ENCODE measurements at places on chromosomes 11 and 22.

DNA sequence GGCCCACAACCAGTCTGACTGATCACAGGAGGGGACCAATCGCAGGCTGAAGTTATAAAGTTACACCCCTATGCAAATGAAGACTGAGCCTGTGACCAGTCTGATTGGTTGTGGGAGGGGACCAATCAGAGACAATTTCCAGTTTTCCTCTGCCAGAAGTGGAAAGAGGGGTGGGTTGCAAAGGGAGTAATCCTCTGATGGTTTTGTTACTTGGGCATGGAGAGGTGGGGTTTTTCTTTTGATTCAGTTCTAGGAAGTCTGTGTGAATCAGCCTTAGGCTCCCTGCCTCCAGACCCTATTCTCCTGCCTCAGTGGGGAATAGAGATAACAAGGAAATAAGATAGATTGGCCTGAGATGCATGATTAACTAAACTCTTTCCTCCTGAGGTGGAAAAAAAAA, 9.9 kb downstream of the OR6M1 start:
- DNase-seq = no peak

- no peak for DNase-seq
Measured at GRCh38 chr11:126339073-126339862, 16.2 kb upstream of the ST3GAL4 start.

DNA sequence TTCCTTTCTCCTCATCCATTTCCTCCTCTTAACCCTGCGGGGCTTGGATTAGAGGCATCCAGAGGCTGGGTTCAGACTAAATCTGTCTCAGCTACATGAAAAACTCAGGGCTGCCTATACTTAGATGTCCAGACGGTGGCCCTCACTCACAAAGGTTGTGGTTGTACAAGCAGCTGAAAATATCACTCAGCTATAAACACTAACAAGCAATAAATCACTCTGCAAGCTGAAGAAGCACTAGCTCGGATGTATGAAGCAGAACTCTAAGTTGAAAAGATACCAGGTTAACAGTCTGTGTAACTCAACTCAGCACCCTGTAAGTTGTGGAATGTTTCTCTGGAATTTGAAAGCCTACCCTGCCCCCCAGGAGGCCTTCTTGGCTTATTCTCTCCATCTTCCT, 82.9 kb downstream of the EXT2 start:
- no peak for DNase-seq

DNA sequence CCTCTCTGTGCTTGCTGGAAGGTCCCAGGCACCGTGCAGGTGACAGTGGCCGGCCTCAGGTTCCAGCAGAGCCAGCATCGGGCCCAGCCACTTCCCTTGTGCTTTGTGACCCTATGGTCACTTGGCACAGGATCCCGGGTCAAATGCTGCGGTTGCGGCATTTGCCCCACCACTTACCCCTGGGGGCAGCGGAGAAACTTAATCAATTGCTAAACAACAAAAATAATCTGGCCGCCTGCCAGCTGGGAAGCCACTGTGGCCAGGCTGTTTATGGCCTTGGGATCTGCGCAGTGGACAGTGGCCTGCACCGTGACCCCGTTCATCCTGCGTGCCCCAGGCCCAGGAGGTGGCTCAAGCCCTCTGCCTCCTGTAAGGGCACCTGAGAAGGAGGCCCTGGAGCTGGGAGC, 65.0 kb downstream of the LRP5 start:
- no peak for DNase-seq

DNA sequence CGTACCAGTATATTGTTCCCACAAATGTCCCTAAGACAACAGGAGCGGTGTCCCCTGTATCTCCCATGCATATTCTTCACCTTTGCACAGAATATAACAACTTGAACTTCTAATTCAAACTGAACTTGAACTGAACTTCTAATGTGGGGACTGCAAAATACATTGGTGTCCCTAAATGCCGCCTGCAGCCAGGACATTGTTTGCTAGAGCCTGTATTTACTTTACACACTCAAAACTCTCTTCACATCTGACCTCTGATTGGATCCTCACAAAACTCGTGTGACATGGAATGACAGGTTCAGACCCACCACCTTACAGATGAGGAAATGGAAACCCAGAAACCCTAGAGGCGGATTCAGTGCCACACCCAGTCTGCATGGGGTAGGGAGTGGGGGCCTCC, 6.4 kb downstream of the CPT1A start:
- DNase-seq = no peak

DNA sequence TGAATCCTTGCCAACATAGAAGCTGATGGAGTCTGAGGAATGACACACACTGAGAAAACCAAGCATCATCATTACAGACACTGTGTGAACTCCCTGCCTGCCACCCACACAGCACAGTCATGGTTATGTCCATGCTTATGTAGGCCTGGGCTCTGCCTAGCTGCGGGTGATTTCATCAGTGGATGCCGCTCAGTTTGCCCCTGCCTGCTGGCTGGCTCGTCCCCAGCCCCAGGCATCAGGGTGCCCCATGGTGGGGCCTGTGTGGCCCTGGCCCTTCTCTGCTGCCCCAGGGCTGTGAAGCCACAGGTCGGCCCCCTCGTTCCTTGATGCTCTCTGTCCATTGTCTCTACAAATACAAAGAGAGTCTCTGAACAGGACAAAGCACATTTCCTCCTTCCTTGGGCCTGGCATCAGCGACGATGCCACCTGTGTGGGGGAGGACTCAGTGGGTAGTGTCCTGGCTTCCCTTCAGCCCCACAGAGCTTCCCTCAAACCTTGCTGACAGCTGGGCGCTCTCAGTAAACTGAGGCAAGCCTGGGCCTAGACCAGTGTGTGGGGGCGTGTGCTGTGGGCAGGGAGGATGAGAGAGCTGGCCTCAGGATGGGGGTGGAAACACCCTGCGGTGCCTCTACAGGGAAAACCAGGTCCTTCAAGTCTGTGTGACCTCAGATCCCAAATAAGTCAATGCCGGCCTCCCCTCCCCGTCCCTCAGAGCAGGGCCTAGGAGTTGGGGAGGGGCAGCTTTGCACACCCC, 20.0 kb upstream of the TUB start:
- no peak for DNase-seq

DNA sequence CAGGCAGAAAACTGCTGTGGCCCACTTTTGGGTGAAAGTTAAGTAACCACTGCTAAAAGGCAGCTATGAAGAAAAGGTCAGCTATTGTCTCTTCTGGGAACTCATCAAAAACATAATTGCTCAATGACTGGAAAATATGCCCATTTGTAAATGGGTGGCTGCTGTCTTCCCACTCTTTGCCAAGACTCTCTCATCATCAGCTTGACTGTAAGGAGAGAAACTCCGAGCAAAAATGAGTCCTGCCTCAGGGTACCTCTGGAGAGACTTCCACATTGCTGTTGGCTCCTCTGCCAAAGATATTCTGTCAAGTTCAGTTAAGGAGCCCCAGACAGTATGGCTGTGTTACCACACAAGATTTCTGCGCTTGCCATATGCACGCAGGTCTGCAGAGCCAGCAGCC, 138.7 kb downstream of the BBOX1 start:
- DNase-seq = no peak

- DNase-seq = no peak
Measured at GRCh38 chr11:37404231-37404630, 806.2 kb upstream of the RAG2 start.

- DNase-seq = no peak
Measured at GRCh38 chr11:103354656-103355055, 245.4 kb downstream of the DYNC2H1 start.

- no peak for DNase-seq
Measured at GRCh38 chr22:32204856-32205722, at the start of gene RFPL2. Gene RFPL2 (minus strand): TSS chr22:32205073. CDS start chr22:32202451, 2,622 bp downstream.

DNA sequence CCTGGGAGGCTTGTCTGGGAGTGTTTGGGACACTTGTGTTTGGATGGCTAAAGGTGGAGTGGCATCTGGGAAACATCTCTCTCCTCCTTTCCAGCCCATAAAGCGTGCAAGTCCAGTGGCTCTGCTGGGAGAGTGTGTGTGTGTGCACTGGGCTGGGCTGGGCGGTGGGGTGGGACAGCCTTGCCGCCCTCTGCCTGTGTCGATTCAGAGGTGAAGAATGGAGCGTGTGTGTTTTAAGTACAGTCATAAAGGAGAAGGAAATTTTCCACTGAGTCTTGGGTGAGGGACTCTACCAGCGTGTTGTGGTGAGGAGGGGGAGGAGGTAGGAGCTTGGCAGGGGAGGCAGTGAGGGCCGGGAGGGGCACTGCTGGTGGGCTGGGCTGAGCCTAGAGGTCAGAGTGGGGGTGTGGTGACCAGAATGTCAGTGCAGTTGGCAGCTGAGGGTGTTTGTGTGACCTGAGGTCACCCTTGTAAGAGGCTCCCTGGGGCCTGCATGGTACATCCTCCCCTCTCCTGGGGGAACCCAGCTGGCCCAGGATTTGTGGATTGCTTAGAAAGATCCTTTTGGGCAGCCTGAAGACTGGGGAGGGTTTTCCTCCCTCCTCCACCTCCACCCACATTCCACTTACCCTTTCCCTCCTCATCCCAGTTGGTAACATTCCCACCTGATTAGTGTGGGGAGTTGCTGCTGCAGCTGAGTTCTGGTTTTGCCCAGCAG, 1.7 kb downstream of the TIMP3 start:
- no peak for DNase-seq

GRCh38 chr22:42091455-42091782, 847 bp upstream of the NDUFA6 start:
- no peak for DNase-seq

DNA sequence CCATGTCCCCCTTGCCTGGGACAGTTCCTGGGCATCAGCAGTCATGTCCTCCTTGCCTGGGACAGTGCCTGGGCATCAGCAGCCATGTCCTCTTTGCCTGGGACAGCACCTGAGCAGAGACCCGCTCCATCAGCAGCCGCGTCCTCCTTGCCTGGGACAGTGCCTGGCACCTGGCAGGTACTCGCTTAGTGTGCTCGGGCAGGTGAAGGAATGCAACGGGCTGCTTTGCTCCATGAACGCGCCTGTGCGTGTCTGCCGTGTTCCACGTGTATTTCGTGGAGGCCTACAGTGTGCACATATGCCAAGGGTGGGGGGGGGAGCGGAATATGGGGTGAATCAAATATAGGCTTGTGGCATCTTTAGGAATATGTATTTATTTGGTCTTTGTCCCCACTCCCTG, 1490.7 kb downstream of the TBC1D22A start:
- DNase-seq = no peak

GRCh38 chr11:128331317-128331716, 256.0 kb downstream of the ETS1 start:
- DNase-seq = no peak

DNA sequence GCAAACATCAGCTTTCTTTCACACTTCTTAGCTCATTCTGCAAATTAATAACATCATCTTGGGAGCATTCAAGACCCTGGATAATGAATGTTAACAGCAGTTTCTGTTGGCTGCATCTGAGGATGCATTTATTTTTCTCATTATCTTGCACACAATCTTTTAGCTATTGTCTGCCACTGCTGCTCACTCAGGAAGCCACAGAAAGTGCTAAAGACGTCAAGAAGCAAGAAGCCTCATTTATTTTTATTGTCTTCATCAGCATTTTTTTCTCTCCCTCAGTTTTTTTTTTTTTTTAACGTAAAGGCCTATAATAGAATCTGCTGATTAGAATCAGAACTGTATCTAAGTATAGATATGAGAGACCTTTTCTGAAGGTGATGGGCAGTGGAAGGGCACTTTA, 1339.4 kb downstream of the FAM181B start:
- DNase-seq = no peak

DNA sequence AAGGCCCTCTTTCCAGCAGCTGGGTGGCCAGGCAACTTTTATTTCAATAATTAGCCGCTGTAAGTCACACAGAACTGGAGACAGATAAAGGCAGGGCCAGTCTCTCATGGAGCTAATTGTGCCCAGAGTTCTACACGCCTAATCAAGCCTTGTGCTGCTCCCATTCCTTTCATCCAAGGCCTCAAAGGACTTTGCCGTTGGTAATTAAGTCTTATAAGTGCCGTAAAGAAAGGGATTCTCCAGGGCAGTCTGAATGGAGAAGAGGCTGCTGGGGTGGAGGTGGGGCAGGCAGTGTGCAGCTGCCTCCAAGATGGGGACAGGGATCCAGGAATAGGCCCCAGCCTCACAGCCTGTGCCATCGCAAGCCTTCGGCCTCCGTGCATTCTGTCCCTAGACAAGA, 357.9 kb downstream of the TENM4 start:
- DNase-seq = no peak

DNA sequence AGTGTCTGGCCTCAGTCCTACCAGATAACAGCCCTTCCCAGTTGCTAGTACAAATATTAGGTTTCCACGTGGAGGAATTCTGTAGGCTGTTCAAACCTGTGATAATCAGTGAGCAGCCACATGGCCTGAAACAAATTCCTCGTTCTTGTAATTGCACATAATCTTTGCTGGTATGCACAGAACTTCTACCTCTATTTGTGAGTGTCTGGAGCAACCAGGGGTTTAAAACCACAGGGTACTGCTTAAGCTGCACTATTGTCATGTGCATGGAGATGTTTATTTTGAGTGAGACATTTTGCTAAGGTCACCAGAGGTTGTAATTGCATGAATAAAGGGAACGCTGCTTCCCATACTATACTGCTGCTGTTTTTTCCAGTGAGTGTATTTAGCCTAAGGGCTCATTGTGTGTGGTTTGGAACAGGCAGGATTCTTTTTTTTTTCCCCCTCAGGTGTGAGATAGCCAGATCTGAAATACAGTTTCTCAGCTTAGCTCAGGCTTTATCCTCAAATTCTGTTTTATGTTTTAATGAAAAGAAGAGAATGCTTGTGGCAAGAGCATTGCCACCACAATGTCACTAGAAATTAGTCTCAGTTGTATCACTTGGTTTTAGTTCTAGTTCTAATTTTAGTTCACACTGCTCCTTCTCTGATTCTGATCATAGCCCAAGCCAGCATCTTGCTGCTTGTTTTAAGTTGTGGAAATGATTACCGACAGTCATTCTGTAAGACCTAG, 60.5 kb downstream of the CYB5R2 start:
- DNase-seq = no peak

- DNase-seq = no peak
Measured at GRCh38 chr11:103587901-103588788, 448.3 kb upstream of the DDI1 start.

GRCh38 chr11:47010179-47010578, 73.6 kb downstream of the CSTPP1 start:
- DNase-seq = no peak

- no peak for DNase-seq
Measured at GRCh38 chr11:44651535-44652155, 75.1 kb upstream of the TSPAN18 start.

- DNase-seq = no peak
Measured at GRCh38 chr11:112425121-112425520, 164.5 kb upstream of the PLET1 start.

DNA sequence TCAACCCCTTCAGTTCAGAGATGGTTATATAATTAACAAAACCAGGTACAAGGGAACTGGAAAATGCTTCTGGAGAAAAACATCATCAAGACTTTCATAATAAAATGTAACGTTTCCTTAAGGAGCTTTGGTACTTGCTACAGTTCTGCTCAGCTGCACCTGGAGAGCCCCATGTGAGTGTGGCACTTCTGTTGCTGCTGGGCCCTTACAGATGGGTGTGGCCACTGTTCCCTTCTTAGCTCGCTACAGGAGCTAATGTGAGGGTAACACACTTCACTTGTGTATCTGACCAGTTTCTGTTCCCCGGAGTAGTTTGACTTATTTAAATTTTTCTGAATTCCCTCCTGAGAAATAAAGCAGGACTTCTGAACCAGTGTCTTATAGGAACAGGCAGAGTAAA, 4.0 kb downstream of the POU2AF3 start:
- no peak for DNase-seq

- no peak for DNase-seq
Measured at GRCh38 chr11:69552951-69553350, 71.5 kb downstream of the LINC01488 start.
